ENCODE measurements at places on chromosomes 1 and 21.

DNA sequence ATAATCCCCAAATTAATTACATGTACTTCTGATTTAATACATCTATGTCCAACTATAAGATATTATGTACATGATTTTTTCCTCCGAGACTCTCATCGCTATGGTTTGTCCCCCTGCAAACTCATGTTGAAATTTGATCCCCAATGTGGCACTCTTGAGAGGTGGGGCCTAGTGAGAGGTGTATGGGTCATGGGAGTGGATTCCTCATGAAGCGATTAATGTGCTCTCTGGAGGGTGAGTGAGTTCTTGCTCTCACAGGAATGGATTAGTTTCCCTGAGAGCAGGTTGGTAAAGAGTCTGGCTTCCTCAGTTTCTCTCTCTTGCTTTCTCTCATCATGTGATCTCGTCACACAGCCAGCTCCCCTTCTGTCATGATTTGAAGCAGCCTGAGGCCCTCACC, 16.1 kb downstream of the HSF2BP start:
- peak; percentile 66 for DNase-seq

DNA sequence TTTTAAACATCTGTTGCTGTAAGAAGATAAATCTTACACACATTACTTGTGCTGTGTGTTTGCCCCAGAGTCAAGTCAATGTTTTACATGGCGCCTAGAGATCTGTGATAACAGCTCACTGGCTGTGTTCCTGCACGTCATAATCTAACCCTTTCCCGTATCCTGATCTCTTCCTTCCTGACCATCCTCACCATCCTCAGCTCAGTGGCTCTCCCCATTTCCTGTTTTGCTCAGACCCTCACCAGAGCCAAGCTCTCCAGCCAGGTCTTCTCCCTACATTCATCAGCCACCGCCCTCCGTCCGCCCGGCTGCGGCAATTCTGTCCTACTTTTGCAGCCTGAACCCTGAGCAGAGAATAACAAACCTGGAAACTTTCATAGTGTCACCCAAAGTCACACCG, 824.7 kb downstream of the USP25 start:
- DNase-seq, result no peak

GRCh38 chr1:239841631-239842030, 250.1 kb upstream of the FMN2 start:
- no peak for DNase-seq

DNA sequence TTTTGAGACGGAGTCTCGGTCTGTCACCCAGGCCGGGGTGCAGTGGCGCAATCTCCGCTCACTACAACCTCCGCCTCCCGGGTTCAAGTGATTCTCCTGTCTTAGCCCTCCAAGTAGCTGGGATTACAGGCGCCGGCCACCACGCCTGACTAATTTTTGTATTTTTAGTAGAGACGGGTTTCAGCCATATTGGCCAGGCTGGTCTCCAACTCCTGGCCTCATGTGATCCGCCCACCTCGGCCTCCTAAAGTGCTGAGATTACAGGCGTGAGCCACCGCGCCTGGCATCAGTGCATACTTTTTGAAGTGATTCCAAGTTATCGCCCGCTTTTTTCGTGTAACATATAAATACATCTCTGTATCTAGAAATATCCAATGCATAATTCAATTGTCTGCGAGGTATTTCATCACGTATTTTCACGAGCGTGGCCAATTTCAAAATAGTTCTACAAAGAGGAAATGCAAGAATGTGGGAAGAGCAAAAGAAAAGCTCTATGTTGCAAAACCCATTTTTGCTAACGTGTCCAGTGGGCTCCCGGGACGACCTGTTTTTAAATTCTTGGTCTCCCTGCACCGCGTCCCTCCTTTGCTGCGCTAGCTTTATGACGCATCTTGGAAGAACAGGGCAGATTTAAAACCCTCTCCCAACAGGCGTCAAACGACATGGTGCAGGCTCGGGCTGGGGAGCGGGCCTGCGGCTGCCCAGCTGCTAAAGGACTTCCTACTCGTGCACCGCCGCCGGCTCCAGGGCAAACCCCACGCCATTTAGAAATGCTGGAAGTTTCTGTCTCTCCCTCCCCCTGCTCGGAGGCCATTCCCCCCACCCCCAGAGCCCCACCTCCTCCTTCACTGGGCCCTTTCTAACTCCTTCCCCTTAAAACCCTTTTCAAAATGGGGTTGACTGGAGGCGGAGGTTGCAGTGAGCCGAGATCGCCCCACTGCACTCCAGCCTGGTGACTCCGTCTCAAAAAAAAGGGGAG, 923 bp upstream of the IFNGR2 start:
- DNase-seq, result no peak

GRCh38 chr1:85849660-85850059, 141.4 kb upstream of the ZNHIT6 start:
- DNase-seq, result no peak

GRCh38 chr1:92834617-92835016, 2.8 kb downstream of the RPL5 start:
- DNase-seq, result no peak

- peak; percentile 27 for DNase-seq
These were observed 773 bp downstream of the CNST start for GRCh38 chr1:246566813-246567645.
